Suppressor macrophage treated with lipopolysaccharide for 1 hour (primary cell): ENCODE measurements at places on chromosomes 13 and 19.

DNA sequence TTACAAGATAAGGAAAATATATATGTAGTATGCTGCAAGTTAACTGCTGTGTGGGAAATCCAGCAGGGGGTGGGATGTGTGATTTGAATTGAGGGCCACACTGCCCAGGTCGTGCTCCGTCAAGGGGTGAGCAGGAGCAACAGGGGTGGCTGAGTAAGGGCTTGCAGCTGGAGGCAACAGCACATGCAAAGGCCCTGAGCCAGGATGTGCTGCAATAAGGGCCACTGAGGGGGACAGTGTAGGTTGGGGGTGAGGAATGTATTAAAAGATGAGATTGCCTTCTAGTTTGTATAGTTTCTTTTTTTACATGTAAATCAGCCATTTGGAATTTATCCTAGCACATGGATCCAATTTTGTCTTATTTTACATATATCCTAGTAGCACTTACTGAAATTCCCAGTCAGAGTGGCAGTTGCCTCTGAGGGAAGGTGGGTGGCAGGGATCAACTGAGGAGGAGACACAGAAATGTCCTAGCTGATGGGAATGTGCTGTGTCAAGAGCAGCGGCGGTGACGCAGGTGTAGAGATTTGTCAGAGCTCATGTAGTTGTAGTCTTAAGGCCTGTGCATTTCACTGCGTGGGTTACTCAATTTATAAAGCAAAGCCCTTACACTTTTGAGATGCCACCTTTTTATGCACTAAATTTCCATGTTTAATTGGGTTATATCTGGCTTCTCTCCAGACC lies 5.4 kb upstream of the RBM42 start:
- no peak for DNase-seq

DNA sequence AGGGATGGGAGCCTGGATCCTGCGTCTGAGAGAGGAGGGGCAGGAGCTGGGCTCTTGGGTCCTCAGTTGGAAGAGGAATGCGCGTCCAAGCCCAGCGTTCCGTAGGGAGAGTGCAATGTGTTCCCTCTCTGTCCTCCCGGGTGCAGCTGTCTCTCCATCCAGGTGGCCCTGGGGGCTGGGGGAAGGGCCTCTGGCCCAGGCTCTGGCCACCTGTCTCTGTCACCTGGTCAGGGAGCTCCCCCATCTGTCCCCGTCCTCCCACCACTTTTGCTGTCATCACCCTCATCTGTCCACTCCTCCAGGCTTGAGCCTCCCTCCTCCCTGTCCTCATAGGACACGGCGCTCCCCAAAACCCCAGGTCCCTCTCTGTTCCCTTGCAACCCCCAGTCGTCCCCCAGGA lies 3.7 kb upstream of the SBK2 start:
- DNase-seq: no peak

- no peak for DNase-seq
Measured at GRCh38 chr19:5893907-5894703, 9.5 kb downstream of the NDUFA11 start.

DNA sequence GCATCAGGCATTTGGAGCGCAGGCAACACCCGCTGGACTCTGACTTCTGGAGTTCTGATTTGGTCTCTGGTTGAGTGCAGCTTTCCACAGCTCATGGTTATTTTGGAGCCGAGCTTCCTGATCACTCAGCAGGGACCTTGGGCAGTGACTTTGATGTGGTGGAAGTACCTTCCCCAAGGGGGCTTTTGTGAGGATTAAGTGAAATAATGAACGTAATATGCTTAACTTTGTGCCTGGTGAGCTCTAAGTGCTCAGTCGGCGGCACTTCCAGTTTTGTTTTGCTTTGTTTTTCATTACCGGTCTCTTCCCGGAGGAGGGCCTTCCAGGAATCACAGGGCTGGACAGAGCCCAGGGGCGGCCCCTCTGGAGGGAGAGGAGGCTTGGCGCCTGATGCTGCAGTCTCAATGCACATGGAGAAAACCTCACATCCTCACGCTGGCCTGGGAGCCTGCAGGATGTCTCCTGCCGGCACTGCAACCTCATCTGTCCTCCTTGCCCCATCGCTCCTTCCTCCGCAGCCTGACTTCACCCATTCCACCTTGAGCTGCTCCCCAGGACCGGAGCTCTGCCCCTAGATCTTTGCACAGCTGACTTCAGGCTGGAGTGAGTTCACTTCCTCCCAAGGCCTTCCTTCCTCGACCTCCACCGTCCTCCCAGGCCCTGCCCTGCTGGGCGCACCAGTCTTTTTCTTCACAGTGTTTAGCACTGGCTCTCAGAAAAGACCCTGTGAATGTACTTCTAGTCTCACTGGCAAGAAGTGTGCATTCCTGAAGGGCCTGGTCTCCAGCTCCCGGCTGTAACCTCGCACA lies 1.5 kb downstream of the PLEKHF1 start:
- DNase-seq: no peak

- DNase-seq: no peak
Measured at GRCh38 chr19:46049597-46049996, 8.8 kb upstream of the IGFL4 start.

DNA sequence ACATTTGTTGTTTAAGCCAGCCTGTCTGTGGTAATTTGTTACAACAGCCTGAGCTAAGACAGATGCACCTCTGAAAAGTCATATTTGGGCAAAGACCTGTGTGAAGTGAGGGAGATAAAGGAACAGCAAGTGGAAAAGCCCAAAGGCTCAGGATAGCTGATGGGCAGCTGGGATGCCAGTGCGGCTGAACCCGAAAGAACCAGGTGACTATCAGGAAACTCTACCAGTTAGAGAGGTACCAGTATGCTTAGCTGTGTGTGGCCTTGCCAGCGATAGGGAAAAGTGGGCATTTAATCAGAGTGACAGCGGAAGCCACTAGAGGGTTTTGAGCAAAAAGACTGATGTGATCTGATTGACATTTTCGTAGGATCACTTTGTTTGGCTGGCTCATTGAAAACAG lies 764.8 kb upstream of the GPC6 start:
- no peak for DNase-seq

GRCh38 chr19:45245826-45246225 lies 619 bp upstream of the EXOC3L2 start:
- DNase-seq: no peak

- no peak for DNase-seq
Measured at GRCh38 chr19:28067882-28068281, 1145.1 kb downstream of the UQCRFS1 start.
